ENCODE measurements at places on chromosomes 12 and 14.

GRCh38 chr12:30725739-30726138 lies 29.0 kb downstream of the CAPRIN2 start:
- no peak for DNase-seq

- no peak for DNase-seq
These were observed 174.1 kb upstream of the PLXNC1 start for GRCh38 chr12:93974252-93974651.

DNA sequence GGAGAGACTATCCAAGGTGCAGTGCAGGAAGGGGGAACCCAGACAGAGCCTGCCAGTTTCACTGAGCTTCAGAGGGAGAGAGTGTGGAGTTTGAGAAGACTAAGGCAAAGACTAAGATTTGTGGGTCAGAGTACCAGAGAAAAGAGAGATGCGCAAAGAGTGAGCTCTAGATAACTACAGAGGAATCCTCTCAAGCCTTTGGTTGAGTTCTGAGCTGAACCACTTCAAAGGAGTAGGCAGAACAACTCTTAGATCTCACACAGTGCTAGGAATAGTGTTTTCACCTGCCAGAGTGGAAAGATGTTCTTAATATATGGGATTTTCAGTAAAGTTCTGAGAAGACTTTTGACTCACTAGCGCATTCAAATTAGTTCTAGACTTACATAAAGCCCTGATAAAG lies 10.7 kb upstream of the M6PR start:
- no peak for DNase-seq

DNA sequence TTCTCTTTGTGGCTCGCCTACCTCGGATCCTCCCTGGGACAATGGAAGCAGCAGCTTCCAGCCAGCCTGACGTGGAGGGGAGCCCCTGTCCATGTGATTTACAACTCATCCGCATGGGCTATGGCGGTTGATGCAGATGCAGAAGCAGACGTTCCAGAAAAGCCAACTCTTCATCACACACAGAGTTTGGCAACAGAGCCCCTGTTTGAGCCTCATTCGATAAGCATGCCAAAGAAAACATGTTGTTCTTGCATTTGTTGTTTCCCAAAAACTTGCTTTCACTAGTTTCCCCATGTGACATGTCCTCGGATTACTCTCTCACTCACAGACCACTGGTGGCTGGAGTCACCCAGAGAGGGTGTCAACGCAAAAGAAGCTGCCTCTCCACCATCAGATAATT lies 16.4 kb upstream of the TC2N start:
- no peak for DNase-seq

DNA sequence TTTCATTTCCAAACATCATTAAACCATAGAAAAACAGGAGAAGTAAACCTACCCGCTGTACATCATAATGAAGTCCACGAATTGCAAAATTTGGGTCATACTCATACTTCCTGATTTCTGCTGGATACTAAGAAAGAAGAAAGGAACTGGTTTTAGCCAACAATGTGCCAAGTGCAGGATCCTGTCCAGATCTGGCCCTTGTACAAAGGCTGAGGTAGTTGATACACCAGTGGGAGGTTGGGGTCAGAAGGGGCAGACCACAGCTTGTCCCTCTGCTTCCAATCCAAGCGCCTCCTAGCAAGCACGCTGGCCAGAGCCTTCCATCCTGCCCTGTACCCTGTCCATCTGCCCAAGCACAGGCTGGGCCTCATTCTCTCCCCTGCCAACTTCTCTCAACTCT lies 34.2 kb downstream of the NT5DC3 start:
- peak; percentile 57 for DNase-seq

DNA sequence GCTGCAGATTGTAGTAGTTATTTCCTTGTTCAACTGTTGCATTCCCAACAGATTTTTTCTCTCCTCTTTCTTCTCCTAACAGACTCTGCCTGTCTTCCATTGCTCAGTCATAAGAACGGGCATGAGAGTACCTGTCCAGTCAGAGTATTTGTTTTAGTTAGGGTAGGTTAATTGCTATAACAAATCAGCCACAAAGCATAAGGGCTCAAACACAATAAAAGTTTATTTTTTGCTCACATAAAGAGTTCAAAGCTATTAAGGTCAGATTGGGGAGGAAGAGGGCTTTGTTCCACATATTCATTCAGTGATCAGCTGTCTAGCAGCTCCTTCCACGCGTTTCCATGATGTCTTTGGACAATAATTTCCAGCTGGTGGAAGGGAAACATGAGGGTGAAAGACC lies 92.8 kb upstream of the PLXNC1 start:
- no peak for DNase-seq

GRCh38 chr12:121095544-121096198 lies 37.0 kb upstream of the P2RX7 start:
- DNase-seq, result peak; percentile 83

GRCh38 chr12:104852896-104853295 lies 105.2 kb downstream of the SLC41A2 start:
- no peak for DNase-seq

GRCh38 chr14:99066378-99066777 lies 205.6 kb downstream of the BCL11B start:
- no peak for DNase-seq

GRCh38 chr12:43287706-43288383 lies 264.2 kb downstream of the ADAMTS20 start:
- DNase-seq, result no peak

DNA sequence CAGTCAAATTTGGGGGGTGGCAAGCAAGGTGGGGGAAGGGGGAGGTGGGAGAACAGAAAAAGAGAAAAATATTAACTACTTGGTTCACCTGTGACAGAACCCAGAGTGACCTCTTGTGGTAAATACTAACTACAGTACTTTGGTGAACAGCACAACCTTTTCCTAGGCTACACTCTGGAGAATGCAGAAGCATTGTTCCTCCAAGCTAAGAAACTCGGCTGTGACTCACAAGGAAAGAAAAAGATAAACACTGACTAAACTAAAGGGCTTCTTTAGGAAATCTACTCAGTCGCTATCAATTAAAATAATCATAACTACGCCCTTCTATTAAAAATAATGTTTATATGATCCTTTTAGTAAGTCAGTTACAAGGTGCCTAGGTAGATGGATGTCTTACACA lies 5.4 kb downstream of the KCNH5 start:
- peak; percentile 10 for DNase-seq

- no peak for DNase-seq
These were observed 774 bp downstream of the SERPINA11 start for GRCh38 chr14:94451826-94452225.
